ENCODE measurements at places on chromosomes 16 and 17.

DNA sequence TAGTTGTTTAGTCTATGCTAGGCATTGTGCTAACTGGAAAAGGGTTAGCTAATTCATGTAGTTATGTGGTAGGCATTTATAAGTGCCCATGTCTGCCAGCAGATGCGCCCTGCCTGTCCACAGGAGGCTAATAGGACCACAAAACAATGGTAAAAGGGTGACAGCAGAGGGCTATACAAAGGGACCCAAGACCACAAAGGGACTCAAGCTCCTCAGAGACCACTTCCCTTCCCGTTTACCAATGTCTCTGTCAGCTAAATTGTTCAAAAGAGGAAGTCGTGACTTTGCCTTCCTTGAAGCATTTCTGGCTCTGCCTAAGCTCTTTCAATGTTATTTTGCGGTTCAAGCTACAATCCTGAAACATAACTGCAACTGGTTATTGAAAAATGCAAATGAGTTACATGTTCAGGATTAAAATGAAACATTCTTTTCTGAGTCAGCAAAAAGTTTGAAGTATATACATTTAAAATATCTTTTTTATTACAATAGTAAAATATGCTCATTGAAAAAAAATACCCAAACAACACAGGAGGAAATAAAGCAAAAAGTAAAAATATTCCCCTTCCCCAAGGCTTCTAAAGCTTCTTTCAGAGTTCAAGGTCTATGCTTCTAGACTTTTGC is 149.2 kb downstream of the MAF start:
- no peak for DNase-seq

GRCh38 chr16:24689128-24689527 is 40.3 kb upstream of the TNRC6A start:
- no peak for DNase-seq

GRCh38 chr16:877242-878071 is 76.9 kb upstream of the GNG13 start:
- DNase-seq = no peak

DNA sequence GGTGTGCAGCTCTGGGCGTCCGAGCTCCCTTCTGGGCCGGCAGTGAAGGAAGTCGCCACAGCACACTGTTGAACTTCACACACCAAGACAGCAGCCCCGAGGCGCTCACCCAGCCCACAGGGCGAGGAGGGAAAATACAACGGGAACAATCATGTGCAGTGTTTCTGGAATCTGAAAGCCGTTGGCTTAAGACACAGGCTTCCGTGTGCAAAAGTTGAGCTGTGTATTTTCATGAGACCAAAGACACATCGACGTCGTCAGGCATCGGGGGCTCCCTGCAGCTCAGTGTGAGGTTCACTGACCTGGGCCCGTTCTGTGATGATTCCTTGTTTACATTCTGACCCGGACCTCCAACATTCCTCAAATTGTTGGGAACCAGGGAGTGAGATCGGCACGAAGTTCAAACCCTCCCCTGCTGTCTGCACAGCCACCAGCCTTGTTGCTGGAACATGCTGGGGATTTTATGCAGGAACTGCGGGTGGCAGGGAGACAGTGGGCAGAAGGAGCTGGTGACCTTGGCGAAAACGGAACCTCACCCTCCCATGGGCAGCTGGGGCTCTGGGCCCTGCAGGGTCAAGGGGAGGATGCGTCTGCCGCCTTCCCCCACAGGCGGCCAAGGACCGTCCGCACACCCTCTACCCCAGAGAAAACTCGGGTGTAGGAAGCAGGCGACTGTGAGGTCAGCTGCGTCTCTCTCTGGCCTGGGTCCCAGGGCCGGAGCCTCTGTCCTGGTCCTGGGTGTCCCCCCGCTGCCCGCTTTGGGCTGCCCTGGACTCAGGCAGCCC is 72.2 kb downstream of the METRNL start:
- DNase-seq = no peak

DNA sequence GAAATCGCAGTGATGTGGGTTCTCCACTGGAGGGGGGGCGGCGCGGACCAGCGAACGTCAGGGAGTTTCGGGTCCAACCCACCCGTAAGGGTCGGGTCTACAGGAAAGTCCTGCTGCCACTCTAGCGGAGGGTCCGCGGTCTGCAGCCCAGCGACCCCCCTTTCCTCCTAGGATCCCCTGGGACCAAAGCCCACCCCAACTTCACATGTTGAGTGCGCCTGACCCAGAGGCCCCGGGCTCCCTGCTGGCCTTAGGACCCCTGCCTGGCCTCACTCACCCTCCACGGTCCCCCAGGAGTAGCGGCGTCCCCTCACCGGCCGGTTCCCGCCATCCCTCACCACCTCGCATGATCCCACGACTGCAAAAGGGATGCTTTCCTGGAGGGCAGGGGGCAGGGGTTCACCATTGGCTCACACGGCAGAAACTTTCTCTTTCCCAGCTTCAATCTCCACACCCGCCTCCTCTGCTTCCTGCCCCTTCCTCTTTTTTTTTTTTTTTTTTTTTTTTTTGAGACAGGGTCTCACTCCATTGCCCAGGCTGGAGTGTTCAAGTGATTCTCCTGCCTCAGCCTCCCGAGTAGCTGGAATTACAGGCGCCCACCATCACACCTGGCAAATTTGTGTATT is 3.1 kb downstream of the SEPTIN1 start:
- no peak for DNase-seq

- DNase-seq = no peak
These were observed 297.2 kb downstream of the WWOX start for GRCh38 chr16:78396673-78397072.

GRCh38 chr17:3887804-3888203 is 5.0 kb downstream of the CAMKK1 start:
- no peak for DNase-seq

DNA sequence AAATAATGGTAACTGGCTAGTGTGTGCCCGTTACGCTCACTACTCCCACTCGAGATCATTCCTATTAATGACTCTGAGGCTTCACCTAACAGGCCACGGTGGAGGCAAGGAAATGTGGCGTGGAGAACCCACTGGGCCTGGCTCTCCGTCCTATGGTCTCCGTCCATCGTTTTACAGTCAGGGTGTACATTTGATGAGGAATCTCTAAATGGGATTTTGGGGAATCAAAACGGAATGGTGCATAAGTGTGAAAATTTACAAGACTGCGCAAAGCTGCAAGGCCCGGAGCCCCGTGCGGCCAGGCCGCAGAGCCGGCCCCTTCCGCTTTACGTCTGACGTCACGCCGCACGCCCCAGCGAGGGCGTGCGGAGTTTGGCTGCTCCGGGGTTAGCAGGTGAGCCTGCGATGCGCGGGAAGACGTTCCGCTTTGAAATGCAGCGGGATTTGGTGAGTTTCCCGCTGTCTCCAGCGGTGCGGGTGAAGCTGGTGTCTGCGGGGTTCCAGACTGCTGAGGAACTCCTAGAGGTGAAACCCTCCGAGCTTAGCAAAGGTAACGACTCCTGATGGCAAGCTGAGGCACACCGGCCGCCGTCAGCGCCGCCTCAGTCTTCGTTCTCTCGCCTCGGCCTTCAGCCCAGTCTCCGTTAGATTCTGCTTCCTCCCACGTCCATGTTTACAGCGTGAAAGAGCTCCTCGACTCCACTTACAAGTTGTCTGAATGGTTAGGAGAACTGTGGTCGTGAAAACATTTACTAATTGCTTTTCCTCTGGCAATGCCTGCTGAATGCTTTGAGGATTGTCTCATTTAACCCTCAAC is at the start of gene RAD51C:
Gene RAD51C, plus strand, starts transcription at position 364 of the 817 bp plus-strand sequence. Its CDS starts 42 bp downstream, at position 406.
- DNase-seq = peak; percentile 68

DNA sequence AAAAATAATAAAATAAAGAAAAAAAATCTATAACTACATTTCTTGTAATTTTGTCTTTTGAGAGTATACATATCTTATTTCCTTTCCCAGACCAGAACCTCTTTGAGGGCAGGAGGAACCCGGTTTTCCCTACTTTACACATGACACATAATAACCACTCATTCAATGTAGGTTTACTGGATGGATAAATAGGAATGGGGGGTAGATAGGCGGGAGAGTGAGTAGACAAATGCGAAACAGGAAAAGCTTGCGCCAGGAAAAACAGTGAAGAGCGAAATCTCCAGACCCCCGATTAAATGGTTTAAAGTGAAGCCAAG is 515 bp upstream of the GOSR2 start:
- no peak for DNase-seq

GRCh38 chr17:50806141-50806643 is 29.2 kb upstream of the WFIKKN2 start:
- DNase-seq = no peak

- DNase-seq = no peak
These were observed 27.4 kb downstream of the CEP95 start for GRCh38 chr17:64534187-64534586.

GRCh38 chr17:57761887-57762286 is 16.8 kb upstream of the CCDC182 start:
- DNase-seq = no peak

DNA sequence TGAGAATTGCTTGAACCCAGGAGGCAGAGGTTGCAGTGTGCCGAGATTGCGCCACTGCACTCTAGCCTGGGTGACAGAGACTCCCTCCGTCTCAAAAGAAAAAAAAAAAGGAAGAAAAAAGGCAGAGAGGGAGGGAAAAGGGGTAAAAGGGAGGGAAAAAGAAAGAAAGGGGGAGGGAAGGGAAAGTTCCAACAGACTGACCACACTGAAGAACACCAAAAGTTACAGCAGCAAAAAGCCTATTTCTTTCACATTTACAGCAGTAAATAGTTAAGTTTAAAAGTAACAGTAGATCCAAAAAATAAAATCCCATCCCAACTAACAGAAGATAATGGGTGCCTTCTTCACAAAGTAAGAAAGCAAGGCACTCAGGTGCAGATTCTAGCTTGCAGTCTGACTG is 36.9 kb upstream of the C17orf78 start:
- no peak for DNase-seq

- no peak for DNase-seq
These were observed 88.5 kb upstream of the ZNF267 start for GRCh38 chr16:31785126-31785525.

DNA sequence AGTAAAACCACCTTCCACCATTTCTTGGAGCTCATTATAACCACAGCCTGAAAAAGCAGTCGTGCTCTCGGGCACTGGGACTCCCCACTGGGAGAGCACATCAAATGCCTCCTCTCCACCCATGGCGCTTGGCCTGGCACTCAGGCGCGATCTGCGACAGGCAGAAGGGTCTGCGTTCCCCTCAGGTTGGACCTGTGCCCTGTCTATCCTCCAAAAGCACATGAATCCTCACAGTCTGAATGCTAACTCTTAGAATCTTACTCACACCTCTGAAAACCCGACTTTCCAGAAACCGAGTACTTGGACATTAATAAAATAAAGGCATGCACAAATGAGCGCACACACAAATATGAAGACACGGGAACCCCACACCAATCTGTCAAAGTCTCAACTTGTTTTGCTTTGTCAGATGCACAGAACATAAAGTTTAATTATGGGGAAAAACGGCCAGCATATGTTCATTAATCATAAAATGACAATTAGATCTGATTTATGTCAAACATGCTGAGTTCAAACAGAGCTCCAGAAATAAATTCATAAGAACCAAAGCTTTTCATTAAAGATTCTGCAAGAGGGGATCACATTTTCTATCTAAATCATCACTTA is 20.5 kb upstream of the FAAP100 start:
- DNase-seq = no peak

GRCh38 chr16:79099716-79100115 is 500.8 kb downstream of the MAF start:
- DNase-seq = no peak
